Right hindlimb (tissue), 1 donor: ENCODE measurements at places on chromosomes 7 and 10.
A peak's percentile ranks its signal among the peaks of the same experiment; 100 is the strongest.

GRCh38 chr10:86963341-86963919 lies 4.9 kb upstream of the ADIRF start:
- no peak for DNase-seq

DNA sequence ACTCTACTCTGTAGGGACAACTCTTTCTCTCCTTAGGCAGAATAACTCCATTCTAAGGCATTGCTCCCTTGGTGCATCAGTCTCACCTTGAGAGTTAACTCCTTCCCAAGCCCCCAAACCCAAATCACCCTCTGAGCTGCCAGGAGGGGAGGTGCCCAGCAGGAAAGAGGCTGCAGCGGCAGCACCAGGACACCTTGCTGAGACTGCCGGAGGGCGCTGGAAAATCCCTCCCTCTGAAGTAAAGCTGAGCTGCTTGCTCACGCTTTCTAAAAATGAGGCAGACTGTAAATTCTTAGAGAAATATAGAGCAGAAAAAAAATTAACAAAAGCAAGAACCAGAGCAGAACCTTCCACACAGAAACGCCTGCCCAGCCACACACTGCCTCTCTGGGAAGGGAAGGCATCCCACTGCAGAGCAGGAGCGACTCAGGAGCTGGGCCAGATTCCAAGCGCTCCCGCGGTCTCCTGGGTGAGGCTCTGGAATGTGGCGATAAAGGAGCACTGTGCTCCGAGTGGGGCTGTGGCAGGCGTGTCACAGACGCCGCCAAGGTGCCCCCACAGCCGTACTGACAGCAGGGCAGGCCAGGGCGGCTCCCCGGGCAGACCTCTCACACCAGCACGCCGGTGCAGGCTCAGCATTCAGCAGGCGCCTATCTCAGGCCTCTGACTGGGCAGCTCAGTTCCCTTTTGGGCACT lies 202.1 kb downstream of the TNS3 start:
- DNase-seq: peak; percentile 80

GRCh38 chr10:17005621-17006566 lies 123.7 kb downstream of the CUBN start:
- DNase-seq: no peak

GRCh38 chr7:143906895-143907294 lies 4.9 kb upstream of the TCAF1 start:
- DNase-seq: no peak

DNA sequence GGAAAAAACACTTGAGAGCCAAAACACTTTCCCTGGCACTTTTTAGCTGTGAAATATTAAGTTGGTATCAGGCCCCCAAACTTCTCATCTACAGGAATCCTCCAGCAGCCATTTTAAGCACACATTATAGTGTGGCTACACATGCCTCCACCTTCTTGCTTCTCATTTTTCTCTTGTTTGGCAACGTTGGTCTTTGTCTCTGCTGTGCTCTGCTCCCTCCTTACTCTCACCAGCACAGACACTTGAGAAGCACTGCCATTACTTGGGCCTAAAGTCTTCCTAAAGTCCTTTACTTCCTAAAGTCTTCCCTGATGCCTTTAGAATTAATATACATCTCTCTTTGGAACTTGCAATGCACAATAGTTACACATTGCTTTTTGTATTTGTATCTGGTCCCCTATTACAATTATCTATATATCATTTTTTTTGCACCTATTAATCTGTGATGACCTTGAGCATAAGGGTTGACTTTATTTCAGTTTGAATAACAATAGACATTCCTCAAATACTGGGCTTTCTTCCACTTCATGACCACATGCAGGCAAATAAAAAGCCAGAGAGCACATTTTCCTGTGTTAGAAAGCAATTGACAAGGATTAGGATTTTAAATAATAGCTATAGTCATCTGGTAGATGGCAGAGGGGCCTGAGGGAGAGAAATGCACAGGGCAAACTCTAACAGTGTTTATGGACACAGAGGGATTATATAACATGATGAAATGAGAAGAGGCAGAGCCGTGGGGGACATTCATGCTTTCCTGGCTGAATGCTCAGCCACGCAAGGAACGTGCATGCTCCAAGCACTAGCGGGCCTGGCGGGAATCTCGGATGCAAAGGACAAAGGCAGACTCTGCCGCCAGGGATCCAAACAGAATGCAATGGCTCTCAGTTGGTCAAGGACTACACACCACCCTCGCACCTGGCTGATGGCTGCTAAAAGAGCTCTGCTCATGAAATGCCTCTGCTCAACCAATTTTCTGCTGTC lies 99.3 kb downstream of the CDC14C start:
- no peak for DNase-seq

DNA sequence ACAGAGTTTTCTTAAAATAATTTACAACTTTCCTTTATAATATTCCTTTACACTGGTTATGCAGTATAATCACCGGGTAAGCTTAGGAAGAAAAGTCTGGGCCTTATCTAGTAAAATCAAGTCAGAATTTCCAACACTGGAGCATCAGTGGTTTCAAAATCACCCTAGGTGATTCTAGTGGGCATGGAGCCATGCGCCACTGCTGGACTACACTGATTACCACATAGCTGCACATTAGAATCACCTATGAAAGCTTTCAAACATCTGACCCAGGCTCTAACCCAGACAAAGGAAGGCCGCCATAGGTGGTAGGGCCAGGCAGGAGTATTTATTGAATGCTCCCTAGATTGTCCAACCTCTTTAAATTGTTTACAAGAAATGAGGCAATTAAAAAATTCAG lies 52.0 kb downstream of the NSUN6 start:
- no peak for DNase-seq

DNA sequence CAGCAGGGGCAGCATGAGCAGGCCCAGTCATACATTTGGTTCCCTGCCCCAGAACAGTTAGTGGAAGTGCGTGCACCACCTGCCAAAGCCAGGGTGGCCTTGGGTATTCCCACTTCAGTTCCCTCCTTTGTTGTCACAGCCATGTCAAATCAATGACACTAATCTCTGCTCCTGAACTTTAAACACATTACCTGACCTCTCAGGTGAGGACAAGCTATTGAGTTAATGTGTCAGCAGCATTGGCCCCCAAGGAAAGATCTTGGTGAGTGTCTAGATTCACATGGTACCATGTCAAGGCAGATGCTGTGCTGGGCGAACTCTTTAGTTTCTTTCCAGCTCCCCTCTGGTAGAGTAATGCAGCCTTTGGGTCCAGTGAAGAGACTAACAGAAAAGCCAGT lies 2.1 kb downstream of the CYP3A5 start:
- DNase-seq: no peak

- DNase-seq: no peak
Observed at GRCh38 chr7:108419961-108420908, 36.0 kb downstream of the NRCAM start.

GRCh38 chr7:2823130-2823529 lies 21.0 kb downstream of the GNA12 start:
- DNase-seq: no peak

- no peak for DNase-seq
Observed at GRCh38 chr10:125264091-125264490, 103.7 kb upstream of the CTBP2 start.

GRCh38 chr7:29975561-29975960 lies 14.0 kb downstream of the SCRN1 start:
- DNase-seq: no peak

DNA sequence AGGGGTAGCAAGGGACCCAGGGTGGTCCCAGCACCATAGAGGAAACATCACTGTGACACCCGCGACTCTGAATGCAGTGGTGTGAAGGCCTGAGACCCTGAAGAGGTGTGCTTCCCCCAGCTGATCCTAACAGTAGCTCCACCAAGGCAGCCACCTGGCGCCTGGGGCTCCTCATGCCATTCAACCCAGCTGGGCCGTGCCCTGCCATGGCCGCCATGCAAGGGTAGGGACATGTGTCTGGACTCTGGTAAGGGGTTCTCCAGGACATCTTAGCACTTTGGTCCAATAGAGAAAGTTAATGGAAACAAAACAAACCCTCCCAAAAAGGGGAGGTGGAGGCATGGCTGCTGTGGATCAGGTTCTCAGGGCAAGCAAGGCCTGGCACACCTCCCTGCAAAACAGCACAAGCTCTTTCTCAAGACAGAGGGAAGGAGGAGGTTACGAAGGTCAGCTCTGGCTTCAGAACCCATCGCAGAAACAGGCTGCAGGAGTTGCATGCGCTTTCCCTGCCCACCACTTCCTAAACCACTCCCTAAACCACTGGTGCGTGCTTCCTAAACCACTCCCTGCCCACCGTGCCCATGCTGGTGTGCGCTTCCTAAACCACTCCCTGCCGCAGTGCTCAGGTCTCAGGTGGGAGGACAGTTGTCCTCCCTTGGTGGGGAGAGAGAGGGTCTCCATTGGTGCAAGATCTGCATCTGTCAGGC lies 108.7 kb downstream of the LARP4B start:
- DNase-seq: no peak
